ENCODE measurements at places on chromosomes 11 and 22. TPM values are rescaled to one million over a fixed set of nuclear protein-coding genes. Genes with fewer than 3 reads are reported as not detected.

- no peak for DNase-seq
Observed at GRCh38 chr11:12547953-12548650, 126.1 kb upstream of the TEAD1 start.

DNA sequence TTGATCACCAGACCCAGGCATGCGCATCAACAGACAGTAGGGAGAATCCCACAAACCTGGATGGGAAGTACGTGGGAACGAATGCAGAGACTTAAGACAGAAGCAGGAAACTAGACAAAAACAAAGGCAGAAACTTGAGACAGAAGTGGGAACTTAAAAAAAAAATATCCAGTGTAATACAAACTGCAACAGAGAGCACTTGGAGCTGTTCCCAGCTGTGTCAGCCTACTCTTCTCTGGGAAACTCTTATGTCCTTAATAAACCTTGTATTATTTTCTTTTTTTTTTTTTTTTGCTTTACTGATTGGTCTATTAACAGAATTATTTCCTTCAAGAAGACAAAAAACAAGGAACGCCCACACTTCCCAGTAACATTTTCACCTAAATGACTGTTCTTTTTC, 1818.1 kb upstream of the RAG2 start:
- no peak for DNase-seq

DNA sequence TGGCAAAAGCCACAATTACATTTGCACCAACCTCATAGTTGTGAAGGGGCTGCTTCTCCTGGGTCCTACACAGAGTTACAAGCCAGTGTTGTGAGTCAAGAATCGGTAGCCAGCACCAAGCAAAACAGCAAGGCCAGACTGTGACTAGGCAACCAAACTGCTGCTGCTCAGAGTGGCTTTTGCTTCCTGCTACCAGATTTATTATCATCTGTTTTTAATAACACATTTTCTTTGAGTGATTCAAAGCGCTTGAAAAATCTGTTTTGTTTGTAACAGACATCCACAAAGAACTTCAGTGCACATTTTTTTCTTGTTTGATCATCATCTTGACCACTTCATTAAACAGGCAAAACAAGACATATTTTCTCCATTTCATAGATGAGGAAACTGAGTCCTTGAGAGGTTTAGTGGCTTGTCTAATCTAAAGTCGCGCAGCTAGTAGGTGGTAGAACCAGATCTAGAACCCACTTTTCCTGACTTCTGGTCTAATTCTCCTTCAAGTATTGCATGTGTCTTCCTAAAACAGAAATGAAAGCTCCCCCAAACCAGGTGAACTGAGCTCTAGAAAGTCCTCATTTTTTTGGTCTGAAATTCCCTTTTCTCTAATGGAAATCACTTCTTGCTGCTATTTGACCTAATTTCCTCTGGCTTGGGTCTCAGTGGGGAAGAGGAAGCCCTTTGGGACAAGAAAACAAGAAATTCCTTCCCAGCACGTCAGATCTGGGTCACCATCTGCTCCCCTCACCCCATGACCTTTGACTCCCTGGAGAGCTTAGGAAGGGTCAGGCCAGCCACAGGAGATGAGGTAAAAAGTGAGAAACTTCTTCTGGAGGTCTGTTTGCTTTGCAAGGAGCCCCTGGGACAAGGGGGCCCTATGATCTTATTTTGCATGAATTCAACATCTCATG, 39.9 kb downstream of the CWC15 start:
- peak; percentile 50 for DNase-seq

- DNase-seq, result no peak
Observed at GRCh38 chr22:43880541-43880991, 11.2 kb downstream of the PNPLA5 start.

DNA sequence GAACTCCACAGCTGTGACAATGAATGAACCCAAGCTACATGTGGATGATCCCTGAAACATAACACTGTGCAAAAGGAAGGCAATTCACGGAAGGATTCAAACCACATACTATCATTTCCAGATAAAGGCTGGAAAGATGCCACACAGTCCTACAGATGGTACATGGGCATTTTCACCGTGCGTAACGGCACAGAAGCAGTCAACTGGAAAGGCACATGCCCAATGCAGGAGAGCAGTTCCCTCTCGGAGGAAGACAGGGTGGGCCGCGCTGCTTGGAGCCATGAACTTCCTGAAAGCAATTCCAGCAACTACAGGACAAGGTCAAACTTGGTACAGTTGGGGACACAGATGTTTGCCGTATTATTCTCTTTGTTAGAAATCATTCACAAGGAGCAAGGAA, 103.7 kb downstream of the SHANK2 start:
- DNase-seq, result no peak

GRCh38 chr11:8747173-8747572, 64.6 kb downstream of the RPL27A start:
- DNase-seq, result no peak

DNA sequence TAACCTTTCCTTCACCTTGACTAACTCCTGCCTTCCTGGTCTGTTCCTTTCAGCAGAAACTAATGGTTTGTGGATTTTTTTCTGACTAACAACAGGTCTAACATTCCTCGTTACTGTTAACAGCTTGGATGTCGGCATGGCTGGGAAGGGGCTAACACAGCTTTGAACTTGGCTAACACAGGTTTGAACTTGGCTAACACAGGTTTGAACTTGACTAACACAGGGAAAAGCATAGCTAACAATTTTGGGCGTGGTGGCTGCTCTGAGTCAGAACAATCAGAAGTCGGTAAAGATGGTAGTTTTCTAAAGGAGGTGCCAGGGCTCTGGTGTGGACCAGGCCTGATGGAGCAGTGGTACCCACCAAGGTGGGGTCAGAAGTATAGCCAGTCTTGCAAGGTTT, 16.1 kb downstream of the MIAT start:
- DNase-seq, result no peak

GRCh38 chr11:113159988-113160807, 154.2 kb upstream of the TTC12 start:
- DNase-seq, result no peak

POTEH gene
- not detected for total RNA-seq

TMEM41B gene
- 48.7 TPM for total RNA-seq
